Stimulated activated CD8-positive, alpha-beta memory T cell treated with anti-CD3 and anti-CD28 coated beads, Interleukin-4, amount 100 ng/mL, for 1 hour (primary cell): ENCODE measurements at places on chromosomes 2 and 18.

GRCh38 chr2:183123117-183123958, 905 bp upstream of the NUP35 start:
- DNase-seq, result no peak

DNA sequence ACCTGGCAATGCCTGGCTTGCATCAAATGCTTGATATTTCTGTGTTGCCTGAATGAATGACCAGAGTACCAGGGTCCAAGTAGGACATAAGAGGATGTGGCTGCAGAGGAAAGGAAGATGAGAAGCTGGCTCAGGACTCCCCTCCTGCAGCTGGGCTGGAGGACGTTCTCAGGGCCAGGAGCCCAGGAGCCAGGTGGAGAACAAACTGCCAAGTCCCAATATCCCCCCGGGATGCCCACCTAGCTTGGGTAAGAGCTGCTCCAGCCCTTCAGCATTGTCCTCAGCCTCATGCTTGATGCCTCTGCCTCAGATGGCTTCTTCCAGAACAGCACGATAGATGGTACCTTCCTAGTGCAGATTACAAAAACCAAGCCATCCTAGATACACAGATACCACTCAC, 8.6 kb upstream of the ATP6V1B1 start:
- no peak for DNase-seq

GRCh38 chr2:19863303-19864041, 38.3 kb downstream of the TTC32 start:
- DNase-seq, result peak; percentile 45

DNA sequence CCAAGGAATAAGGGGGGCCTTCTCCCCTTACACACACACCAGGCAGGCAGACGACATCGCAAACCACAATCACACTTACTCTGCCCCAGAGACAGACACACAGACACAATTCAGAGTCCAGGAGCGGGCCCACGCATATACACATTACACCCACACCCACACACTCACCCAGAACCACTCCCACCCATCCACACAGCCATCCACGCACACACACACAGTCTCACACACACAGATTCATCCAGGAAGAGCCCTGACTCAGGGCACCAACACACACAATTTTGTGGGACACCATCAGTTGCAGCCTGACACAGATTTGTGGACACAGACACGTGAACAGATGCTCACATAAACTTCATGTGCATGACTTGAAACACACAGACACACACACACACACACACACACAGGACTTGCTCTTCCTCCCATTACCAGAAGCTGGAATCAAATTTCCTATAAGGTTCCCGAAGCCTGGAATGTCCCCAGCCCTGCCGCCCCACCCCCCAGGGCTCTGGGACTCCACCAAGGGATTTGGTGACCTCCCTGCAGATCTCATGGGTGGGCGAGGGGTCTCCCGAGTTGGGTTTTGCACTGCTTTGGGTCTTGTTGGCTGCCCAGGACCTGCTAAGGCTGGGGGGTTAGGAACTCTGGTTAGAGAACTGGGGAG, 23.5 kb downstream of the TNS1 start:
- no peak for DNase-seq

DNA sequence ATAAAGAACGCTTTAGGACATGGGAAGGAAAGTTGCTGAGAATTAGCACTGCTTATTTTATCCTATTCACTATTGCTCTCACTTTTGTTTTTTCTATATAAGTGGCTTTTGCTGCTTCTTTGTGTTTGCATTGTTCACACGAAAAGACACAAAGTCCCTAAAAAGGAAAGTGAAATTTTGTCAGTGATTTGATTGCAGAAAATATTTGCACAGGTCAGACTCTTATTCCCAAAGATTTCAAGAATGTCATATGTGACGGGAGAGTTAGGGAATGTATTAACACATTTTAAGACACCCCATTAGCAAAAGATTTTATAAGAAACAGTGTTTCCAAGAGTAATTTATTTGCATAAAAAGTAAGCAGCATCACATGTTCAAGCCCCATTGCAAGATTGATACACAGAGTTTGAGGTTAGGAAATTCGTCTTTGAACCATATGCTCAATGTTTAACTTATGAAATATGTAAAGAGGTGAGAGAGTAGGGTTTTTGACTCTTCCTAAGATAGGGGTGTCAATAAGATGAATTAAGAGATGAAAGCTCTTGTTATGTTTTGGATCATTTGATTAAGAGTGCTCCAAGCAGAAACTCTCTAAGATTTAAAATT, 57.0 kb downstream of the CCDC102B start:
- no peak for DNase-seq

DNA sequence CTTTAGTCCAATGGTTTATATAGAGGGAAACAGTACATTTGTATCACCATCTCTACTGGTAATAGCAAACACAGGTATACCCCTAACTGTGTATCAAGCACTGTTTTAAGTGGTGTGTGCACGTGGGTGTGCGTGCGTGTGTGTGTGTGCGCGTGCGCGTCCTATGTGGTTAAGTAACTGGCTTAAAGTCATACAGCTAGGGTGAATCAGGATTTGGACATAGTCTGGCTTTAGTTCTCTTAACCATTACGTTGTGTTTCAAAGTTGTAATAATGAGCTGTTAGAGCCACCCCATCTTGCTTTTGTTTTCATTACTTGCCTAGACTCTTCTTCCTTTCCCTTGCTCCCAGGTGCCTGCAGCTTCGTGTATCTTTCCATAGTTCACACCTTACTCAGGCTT, 2.1 kb downstream of the HADHB start:
- DNase-seq, result no peak

GRCh38 chr2:189837326-189837725, 53.1 kb downstream of the PMS1 start:
- no peak for DNase-seq

- no peak for DNase-seq
Observed at GRCh38 chr18:11905613-11906012, 2.5 kb downstream of the MPPE1 start.

DNA sequence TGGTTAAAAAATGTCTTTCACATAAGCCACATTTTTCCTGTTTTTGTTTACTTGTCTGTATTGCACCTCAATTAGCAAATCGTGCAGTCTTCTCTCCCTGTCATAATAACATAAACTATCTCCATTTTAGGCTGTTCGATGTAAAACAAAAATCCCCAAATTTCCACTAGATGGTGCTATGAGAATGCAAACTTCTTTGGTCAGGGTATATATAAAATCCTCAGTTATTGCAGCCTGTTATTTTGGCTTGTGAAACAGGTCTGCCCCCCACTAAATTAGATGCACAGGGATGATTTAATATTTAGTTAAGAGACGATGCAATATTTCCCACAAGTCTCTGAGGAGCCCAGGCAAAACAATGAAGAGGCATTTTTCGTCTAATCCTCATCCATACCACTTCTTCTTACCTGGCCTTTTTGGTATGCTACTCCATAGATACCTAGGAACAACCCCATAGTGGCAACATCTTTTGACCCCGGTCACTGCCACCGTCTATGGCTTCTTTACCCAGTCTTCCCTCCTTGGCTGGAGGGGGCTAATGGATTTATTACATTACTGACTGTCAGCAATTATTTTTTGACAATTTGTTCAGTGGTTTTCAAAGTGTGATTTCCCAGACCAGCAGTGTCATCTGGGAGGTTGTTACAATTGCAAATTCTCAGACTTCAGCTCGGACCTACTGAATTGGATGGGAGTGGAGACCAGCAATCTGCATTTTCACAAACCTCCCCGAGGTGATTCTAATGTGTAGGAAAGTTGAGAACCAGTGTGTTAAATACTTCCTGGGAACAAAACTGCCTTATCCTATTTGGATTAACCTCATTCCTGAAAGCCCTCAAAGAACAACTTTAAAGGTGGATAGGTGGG, 117.4 kb upstream of the CWC22 start:
- no peak for DNase-seq

DNA sequence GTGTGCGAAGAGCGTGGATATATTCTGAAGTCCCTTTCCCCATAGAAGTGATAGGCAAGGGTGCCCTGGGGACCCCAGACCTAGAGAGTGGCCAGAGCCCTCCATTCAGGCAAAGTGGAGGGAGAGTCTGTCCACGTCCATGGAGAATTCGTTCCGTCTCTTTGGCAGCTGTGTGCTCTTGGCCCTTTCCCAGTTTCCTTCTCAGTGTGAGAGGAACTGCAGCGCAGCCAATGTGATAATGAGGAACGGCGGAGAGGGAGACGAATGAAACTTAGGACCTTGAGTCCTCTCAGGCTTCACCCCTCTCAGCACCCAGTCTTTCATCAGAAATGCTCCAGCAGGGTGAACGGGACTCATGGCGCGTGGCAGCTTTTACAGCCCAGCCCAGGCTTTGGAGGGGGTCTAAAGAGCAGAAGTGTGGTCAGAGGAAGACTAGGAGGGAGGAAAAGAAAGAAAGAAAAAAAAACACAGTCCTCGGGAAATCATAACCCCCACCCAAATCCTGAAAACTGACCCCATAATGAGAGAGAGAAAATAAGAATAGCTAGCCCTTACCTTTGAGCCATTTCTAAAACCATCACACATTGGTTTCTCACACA, 95.0 kb upstream of the RIOK3 start:
- no peak for DNase-seq

GRCh38 chr2:200286578-200286977, 19.9 kb upstream of the SPATS2L start:
- no peak for DNase-seq

DNA sequence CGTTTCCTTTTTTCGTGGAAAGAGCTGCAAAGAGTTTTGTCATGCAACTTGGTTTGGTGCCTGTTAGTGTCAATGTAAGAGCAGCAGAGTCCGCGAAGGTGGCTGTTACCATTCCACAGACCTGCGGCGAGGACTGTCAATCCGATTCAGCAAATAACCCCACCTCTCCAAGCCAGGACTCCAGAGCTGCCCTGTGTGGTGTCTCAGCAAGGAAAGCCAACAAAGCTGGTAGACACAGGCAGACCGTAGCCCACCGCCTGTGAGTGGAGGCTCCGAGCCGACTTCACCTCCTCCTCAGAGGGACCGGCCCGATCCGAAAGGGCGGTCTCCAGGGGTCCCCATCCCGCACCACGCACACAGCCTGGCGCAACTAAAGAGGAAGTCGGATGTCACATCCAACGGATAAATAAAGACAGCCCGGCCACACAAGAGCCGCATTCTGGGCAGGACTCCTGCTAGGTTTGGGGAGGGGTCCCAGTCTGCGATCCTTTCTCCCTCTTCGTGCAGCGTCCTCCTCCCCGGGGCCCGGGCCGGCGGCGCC, 819 bp downstream of the ANKRD44 start:
- peak; percentile 45 for DNase-seq

GRCh38 chr2:207768168-207768865, 1.4 kb downstream of the FZD5 start:
- DNase-seq, result no peak

DNA sequence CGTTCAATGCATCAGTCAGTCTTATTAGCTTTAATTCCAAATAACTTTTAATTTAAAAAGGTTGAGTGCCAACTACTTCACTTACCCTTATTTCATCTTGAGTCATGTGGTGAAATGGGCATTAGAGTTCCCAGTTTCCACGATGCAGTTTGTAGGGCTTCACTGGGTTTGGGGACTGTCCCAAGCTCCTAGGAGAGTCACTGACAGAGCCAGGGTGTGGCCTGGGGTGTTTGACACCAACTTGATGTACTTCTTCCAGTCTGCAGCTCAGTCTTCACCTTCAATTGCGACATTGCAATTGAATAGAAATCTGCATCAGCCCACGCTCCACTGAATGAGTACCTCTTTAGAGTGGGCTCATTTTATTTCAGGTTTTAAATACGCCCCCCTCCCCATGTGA, 165.3 kb downstream of the ARL4C start:
- no peak for DNase-seq

DNA sequence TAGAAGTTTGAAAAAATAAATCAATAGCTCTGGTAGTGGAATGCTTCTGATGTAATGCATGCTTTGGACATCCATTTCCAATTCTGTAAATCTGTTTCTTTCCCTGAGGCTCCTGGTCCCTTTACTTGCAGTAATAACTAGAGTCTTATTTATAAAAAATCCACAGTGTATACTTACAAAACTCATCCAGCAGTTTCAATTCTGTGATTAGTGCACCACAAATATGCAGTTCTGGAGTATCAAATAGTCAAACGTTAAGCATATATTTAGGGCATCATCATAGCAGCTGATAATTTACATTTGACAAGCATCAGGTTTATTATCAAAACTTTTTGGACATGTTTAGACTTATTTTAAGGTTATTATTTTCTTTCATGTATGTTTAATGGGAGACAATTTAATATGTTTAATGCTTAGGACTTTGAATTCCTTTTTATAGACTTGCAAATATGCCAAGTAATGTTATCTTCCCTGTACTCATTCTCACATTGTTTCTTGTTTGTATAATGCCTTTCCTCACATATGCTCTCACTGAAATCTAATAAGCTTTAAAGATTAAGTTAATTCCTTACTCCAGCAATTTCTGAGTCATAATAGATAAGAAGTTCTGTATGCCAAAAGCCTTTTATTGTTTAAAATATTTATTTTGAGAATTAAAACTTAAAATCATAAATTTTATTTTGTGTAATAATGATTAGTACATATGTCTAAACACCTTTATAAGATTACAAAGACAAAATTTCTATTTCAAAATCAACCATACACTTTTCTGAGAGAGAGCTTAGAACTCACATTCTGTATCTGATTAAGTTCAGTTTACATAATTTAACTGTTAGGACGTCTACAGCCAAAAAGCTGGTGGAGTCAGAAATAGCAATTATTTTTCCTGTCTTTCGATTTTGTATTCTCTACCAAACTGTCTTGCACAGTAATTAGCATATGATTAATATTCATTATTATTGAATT, 341.5 kb upstream of the TMEFF2 start:
- DNase-seq, result no peak

- no peak for DNase-seq
Observed at GRCh38 chr2:184683911-184684310, 85.6 kb downstream of the ZNF804A start.

DNA sequence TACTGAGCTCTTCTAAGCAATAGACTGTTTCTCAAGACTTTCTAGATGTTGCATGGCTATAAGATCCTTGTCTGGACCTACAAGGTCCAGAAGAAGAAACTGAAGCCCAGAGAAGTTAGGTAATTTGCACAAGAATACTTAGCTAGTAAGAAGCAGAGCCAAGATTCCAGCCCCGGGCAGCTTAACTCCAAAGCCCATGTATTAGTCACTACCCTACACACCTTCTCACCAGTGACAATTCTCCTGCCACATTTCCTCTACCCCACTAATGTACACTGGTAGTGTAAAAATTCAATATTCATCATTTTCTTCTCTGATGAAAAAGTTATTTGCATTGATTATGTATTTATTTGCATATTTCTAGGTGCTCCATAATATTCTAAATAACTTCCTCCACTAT, 95.5 kb upstream of the CREB1 start:
- DNase-seq, result no peak

GRCh38 chr18:42778024-42778423, 337.5 kb downstream of the RIT2 start:
- no peak for DNase-seq

GRCh38 chr2:10347562-10347948, 44.9 kb downstream of the HPCAL1 start:
- no peak for DNase-seq
